ENCODE measurements at places on chromosomes 16 and 17. TPM values are rescaled to one million over a fixed set of nuclear protein-coding genes. Genes with fewer than 3 reads are reported as not detected.

DNA sequence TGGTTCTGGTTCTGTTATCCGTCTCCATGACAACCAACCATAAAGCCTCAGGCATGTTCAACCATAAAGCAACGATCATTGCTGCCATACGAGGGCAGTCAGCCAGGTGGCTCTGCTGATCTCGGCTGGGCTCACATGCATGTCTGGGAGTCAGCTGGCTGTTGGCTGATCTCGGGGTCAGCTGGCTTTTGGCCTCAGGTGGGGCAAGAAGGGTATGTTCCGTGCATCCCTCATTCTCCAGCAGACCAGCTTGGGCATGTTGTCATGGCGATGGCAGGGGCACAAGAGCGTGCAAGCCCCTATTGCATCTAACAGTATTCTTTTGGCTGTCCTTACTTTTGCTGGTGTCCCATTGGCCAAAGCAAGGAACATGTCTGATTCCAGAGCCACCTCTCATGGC, 86.2 kb downstream of the ABCC6 start:
- no peak for DNase-seq

Gene GPR142
- not detected for polyA plus RNA-seq

GRCh38 chr17:1779571-1780131, 17.8 kb downstream of the SERPINF1 start:
- DNase-seq: peak; percentile 95

GRCh38 chr17:49741009-49741691, 22.8 kb downstream of the FAM117A start:
- DNase-seq: peak; percentile 33
